ENCODE measurements at places on chromosomes 3 and 15.

DNA sequence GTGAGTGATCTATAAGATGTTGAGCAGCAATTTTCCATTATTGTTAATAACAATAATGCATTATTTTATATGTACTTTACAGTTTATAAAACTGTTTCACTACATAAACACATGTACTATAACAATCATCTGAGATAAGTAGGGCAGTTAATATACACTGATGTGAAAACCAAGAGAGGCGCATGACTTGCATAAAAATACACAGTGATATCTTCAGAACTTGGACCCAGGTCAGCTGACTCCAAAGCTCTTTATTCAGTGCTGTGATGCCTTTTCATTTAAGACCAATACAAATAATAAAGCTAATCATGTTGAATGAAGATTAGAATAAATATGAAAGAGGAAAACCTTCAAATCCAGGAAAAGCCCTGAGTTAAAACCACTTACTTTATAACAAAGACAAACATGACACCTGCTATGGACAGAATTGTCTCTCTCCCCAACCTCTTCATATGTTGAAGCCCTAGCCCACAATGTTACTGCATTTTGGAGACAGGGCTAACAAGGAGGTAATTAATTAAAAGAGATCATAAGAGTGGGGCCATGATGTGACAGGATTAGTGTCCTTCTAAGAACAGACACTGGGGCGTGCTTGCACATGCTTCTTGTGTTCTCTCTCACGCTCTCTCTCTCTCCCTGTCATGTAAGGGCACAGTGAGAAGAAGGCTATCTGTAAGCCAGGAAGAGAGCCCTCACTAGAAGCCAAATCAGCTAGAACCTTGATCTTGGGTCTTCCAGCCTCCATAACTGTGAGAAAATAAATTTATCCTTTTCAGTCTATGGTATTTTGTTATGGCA lies 55.8 kb upstream of the TSPAN3 start:
- DNase-seq: no peak

DNA sequence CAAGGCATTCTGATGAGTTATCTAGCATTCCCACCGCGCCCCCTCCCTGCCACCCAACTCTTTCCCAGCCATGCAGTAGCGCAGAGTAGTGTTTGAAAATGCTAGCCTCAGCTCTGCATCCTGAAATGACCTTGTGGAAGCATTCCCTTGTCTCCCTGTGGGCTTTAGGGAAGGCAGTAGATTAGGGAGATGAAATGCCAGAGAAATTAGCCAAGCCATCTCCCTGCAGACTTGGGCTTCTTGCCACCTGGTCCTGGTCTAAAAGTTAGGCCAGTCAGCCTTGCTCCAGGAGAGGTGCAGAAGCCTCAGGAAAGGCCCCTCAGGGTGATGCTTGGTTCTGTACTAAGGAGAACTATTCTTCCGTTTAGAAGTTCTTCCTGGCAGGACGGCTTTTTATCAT lies 231.2 kb downstream of the CACNA2D3 start:
- DNase-seq: no peak

- DNase-seq: no peak
These were observed 63.6 kb downstream of the ZNF621 start for GRCh38 chr3:40588406-40588805.

DNA sequence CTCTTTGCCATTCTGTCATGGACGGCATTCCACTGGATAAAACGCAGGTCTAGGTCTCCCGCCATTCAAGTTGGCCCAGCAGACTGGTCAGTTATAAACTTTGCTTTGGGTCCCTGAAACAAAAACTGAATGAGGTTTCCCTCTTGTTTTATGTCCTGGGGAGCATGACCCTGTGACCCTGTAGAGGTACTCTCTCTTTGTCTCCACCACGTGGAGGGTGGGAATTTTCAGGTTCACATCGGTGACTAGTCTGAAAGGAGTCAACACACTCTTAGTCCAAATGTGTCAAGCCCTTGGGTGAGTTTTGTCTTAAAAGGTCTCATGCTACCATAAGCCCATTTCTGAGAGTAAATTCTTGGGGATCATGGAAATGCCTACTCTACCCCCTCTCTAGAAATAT lies 139.9 kb downstream of the PLCH1 start:
- no peak for DNase-seq

- DNase-seq: no peak
These were observed 86.9 kb upstream of the MEX3B start for GRCh38 chr15:82132742-82133141.

GRCh38 chr3:17151598-17152373 lies 267.0 kb downstream of the PLCL2 start:
- DNase-seq: no peak

DNA sequence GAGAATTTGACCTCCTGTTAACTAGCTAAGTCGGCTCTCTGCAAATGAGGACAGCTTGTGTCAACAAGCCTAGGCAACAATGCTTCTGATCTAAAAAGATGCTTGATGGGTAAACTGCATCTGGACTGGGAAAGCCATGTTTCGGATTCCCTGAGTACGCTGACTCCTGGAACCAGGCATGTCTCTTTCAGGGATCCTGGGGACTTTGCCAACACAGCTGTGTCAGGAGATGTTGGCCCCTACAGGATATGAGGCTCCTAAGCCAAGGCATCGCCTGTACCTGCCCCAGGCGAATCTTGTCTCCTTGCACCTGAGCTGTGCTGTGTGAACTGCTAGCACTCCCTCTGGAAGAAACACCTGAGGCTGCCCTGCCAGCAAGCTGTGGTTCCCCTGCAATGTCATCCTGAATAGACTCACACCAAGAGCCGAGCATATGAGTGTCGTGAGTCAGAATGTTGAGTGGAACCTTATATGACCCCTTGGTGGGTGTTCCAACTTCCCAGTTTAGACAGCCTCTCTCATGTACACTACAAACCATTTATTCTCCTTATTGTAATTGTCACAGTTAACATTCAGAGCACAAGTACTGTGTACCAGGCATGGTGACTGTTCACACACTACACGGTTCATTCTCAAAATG lies 17.0 kb downstream of the EOGT start:
- no peak for DNase-seq

GRCh38 chr3:176514297-176514696 lies 683.0 kb downstream of the TBL1XR1 start:
- DNase-seq: no peak

Measured in SIG-M5 (cell line).